HepG2 (cell line): ENCODE measurements at places on chromosomes 11 and 22. TPM values are rescaled to one million over a fixed set of nuclear protein-coding genes. Genes with fewer than 3 reads are reported as not detected.

- no peaks in the 10 kb centered on the region for H3K4me1 ChIP-seq
- H3K27ac ChIP-seq: no peak overlapping the region
- no peaks in the 10 kb centered on the region; the same call in 1 of the 2 replicates for H3K27me3 ChIP-seq
- no peak overlapping the region for H3K4me3 ChIP-seq
Observed at GRCh38 chr11:121800240-121800639, 315.8 kb downstream of the BLID start.

DNA sequence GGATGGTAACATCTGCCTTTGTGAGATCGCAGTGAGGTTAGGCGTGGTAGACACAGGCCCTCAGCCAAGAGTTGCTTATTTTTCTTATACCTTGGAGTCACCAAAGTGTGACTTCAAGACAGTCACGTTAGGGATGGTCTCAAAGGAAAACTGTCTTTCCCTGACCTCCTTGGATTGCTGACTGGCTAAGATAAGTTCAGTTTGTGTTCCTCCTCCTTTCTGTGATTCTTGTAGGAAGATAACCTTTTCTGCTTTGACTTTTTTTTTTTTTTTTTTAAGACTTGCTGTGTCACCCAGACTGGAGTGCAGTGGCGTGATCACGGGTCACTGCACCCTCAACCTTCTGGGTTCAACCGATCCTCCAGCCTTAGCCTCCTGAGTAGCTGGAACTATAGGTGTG, 23.1 kb downstream of the TAB1 start:
- no peaks in the 10 kb centered on the region for H3K4me1 ChIP-seq
- peaks cover 26% of the 10 kb centered on the region for H3K36me3 ChIP-seq
- H3K27me3 ChIP-seq: no peaks in the 10 kb centered on the region
- H3K4me3 ChIP-seq: no peak overlapping the region
- no peak overlapping the region for H3K27ac ChIP-seq

DNA sequence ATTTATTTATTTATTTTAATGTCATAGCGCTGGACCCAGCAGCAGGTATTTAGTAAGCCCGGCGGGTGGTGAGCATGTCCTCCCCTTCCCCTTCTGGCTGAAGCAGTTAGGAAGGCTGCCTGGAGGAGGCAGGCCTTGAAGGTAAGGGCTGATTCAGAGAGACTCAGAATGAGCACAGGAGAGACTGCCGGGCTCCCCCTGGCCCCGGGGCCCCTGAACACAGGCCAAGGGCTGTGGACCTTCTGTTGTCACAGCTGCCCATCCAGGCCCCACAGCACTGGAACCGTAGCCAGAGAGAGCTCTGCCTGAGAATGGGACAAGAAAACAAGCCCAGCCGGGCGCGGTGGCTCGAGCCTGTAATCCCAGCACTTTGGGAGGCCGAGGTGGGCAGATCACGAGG, 52.8 kb downstream of the KCNJ4 start:
- H3K27me3 ChIP-seq: no peaks in the 10 kb centered on the region
- H3K27ac ChIP-seq: no peak overlapping the region
- H3K4me1 ChIP-seq: peaks cover 46% of the 10 kb centered on the region

Gene SLC22A8
- 0.04 TPM in 1 of 2 replicates, not detected in the other for total RNA-seq
